Urinary bladder (tissue), 4 donors: ENCODE measurements at places on chromosomes 6 and 20. TPM values are rescaled to one million over a fixed set of nuclear protein-coding genes. Genes with fewer than 3 reads are reported as not detected.

The TNNC2 gene
- polyA plus RNA-seq, result 4.1 TPM

- no peak for DNase-seq
Measured at GRCh38 chr6:111743862-111744692, 129.2 kb downstream of the FYN start.

DNA sequence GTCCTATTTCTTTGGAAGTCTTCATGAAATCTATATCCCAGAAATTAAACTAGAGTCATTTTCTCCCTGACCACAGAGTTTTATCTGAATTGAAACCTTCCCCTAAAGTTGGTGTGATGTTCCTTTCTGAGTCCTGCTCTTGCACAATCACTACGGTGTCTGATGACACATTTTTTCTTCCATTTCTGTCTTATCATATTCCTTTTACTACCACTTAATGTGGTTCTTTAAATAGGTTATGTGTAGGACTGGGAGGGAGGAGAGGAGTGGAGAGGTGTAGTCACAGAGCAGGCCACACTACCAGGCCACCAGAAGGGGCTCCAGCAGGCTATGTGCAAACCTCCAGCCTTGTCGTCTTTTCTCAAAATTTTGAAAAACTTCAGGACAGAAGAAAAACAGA is 39.7 kb upstream of the ATXN1 start:
- no peak for DNase-seq

- no peak for DNase-seq
Measured at GRCh38 chr6:131383421-131384411, 189.3 kb upstream of the ARG1 start.

- DNase-seq, result peak; percentile 20
Measured at GRCh38 chr6:109526905-109527628, 44.0 kb upstream of the ZBTB24 start.

DNA sequence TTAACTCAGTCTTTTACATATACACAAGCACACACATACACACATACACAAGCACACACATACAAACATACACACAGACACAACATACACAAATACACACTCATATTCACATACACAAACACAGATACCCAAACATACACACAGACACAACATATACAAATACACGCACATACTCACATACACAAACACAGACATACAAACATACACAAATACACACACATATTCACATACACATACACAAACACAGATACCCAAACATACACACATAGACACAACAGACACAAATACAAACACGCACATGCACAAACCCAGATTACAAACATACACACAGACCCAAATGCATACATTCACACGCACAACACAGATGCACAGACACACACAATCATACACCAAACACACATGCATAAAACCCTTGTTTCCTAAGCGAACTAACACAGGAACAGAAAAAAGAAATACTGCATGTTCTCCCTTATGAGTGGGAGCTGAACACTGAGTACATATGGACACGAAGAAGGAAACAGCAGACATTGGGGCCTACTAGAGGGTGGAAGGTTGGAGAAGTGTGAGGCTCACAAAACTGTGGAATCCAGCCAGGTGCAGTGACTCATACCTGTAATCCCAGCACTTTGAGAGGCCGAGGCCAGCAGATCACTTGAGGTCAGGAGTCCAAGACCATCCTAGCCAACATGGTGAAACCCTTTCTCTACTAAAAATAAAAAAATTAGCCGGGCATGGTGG is 34.2 kb downstream of the PIM1 start:
- peak; percentile 58 for DNase-seq

The KHDC3L gene
- polyA plus RNA-seq, result not detected

GRCh38 chr6:105872249-105872648 is 213.9 kb upstream of the PRDM1 start:
- no peak for DNase-seq

- no peak for DNase-seq
Measured at GRCh38 chr6:101208152-101208551, 185.4 kb upstream of the GRIK2 start.

GRCh38 chr6:24867104-24867703 is 68.5 kb upstream of the ARMH2 start:
- no peak for DNase-seq

DNA sequence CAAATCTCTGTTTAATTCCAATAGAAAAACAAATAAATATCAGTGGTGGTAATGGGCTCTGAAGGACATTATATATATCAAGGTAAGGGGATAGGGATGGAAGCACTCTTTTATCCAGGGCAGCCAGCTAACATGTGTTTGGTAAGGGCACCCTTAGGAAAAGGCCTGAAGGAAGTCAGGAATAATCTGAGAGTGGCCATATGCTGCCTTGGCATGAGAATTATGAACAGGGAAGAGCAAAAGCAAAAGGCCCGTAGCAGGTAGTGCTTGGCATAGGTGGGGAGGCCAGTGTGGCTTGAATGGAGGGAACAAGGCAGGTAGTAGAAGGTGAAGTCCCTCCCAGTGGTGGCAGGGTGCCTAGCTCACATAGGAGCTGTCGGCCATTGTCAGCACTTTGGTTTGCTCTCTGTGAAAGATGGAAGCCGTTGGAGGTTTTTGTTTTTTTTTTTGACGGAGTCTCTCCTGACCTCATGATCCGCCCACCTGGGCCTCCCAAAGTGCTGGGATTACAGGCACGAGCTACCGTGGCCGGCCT is 39.6 kb upstream of the CSE1L start:
- DNase-seq, result no peak

GRCh38 chr20:4120921-4121321 is 105.6 kb upstream of the RNF24 start:
- DNase-seq, result no peak

The GLP1R gene
- 0.05 TPM for polyA plus RNA-seq

The CLDN20 gene
- polyA plus RNA-seq, result 0.06 TPM

The ADTRP gene
- 0.68 TPM for polyA plus RNA-seq

- DNase-seq, result no peak
Measured at GRCh38 chr6:127796713-127797112, 104.1 kb downstream of the THEMIS start.

- DNase-seq, result no peak
Measured at GRCh38 chr20:59945175-59945574, 5.0 kb downstream of the FAM217B start.

DNA sequence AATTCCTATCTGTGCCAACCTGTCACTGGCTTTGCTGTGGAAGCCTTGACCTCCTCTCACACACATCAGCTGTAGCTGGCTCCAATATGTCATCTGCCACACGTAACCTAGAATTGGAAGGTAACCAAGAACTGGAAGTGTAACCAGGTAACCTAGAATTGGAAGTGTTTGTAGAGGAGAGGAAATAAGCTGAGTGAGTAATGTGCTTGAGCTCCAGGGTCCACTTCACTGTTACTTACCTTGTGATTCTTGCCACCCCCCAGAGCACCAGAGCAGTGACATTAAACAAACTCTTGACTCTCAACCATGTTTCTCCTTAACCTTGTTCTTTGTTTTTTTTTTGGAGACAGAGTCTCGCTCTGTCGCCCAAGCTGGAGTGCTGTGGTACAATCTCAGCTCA is 350.5 kb downstream of the NRN1 start:
- DNase-seq, result no peak

The PHACTR1 gene
- 3.3 TPM for polyA plus RNA-seq

DNA sequence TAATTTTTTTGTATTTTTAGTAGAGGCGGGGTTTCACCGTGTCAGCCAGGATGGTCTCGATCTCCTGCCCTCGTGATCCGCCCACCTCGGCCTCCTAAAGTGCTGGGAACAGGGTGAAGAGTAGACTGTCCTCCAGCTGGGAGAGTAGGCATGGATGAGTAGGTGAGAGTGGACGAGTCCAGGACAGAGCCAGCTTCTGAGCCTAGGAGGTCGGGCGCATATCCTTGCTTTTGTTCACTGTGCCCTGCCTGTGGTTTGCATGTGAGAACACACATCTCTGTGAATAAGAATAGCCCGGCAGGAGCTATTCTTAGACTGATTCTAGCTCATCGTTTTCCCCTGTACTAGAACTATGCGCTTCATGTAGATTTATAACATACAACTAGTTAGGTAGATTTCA is 78.3 kb downstream of the RPP40 start:
- DNase-seq, result no peak

- DNase-seq, result no peak
Measured at GRCh38 chr6:150243620-150244314, 100.9 kb downstream of the PPP1R14C start.

GRCh38 chr6:11535801-11536230 is 1.7 kb upstream of the TMEM170B start:
- DNase-seq, result no peak
